ENCODE measurements at places on chromosomes 5 and 9.

DNA sequence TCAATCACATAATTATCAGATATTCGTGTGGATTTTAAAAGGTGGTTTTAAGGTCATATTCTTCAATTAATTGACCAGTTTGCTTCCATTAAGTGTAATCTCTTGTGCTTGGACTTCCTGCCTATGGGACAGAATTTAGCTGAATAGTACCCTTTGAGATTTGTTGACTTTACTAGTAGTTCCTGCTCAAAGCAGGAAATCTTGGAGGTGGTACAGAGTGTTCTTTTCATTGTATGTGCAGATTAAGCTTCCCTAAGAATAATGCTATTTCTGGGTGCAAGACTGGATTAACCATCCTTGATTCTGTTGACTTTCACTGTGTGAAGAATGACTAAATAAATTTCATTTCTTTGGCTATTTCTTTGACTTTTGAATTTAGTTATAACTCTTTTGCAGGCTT, 45.4 kb upstream of the ELL2 start:
- DNase-seq = no peak

DNA sequence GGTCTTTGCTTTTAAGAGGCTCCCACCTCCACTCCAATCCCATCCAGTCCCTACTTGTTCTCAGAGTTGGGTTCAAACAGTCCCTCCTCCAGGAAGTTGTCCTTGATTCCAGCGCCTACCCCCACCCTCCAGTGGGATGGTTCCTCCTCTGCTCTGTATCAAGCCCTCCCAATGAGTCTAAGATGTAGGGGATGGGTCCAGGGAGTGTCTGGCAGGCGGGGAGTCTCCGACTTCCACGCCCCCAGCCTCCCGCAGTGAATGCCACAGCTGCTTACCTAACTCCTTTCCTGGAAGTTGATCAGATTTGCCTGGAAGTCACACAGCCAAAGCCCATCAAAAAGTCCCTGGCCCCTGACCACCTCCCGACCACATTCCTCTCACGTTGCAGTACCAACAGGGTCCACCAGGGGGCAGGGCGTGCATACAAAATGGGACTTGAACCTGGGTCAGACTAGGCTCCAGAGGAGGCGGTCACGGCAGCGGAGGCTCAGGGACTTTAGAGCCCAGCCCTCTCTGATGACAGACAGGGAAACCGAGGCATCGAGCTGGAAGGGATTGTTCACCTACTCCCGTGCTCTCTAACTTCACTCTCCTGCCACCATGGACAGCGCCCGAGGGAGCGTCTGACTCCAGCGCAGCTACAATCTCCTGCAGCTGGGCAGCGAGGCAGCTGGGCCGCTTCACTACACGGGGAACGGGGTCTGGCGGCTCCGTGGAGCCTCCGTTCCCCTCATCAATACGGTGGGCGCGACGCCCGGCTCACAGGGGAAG, 25.0 kb upstream of the TDRD7 start:
- DNase-seq = peak; percentile 67

GRCh38 chr5:149807176-149807575, 77.1 kb downstream of the PPARGC1B start:
- no peak for DNase-seq

DNA sequence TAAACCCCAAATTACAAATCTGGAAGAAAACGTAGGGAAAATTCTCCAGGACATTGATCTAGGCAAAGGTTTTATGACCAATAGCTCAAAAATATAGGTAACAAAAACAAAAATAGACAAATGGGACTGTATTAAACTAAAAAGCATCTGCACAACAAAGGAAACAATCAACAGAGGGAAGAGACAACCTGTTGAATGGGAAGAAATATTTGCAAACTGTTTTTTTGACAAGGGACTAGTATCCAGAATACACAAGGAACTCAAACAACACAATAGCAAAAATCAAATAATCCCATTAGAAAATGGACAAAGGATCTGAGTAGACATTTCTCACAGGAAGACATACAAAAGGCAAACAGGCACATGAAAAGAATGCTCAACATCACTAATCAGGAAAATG, 386.3 kb downstream of the ENC1 start:
- DNase-seq = no peak

DNA sequence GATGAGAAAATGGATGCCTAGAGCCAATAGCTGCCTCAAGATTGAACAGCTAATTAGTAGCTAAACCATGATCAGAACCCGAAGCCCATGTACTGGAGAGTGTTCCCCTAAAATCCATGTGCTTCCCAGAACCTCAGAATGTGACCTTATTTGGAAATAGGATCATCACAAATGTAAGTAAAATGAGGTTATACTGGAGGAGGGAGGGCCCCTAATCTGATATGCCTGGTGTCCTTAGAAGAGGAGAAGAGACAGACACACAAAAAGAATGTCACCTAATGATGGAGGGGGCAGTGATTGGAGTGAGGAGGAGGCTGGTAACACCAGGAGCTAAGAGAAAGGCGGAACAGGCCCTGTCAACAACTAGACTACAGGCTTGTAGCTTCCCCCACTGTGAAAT, 41.3 kb upstream of the FBP1 start:
- DNase-seq = no peak

DNA sequence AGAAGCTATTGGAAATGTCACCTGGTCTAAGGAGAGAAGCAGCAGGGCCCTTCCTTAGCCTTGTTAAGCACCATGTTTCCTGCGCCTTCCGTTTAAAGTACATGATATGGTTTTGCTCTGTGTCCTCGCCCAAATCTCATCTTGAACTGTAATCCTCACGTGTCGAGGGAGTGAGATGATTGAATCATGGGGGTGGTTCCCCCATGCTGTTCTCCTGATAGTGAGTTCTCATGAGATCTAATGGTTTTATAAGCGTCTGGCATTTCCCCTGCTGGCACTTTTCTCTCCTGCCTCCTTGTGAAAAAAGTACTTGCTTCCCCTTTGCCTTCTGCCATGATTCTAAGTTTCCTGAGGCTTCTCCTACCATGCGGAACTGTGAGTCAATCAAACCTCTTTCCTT, 49.7 kb downstream of the PRDM6 start:
- no peak for DNase-seq

- peak; percentile 59 for DNase-seq
Measured at GRCh38 chr9:21392270-21392669, 7.1 kb upstream of the IFNA2 start.

DNA sequence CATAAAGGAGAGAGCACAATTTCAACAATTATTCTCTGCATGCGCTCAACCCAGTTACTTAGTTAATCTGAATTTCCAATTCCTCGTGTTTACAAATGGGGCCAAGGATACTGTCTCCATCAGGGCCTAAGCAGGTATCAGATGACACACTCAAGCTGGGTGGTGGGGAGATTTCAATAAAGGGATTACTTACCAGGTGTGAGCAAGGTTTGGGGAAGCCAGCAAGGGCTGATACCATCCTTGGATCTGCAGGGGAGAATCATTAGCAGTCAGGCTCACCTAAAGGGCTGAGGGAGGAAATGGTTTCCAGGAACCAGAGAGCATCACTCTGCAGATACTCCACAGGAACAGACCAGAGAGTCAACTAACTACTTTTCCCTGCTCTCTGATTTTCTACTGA, 487.1 kb downstream of the NTRK2 start:
- DNase-seq = no peak

DNA sequence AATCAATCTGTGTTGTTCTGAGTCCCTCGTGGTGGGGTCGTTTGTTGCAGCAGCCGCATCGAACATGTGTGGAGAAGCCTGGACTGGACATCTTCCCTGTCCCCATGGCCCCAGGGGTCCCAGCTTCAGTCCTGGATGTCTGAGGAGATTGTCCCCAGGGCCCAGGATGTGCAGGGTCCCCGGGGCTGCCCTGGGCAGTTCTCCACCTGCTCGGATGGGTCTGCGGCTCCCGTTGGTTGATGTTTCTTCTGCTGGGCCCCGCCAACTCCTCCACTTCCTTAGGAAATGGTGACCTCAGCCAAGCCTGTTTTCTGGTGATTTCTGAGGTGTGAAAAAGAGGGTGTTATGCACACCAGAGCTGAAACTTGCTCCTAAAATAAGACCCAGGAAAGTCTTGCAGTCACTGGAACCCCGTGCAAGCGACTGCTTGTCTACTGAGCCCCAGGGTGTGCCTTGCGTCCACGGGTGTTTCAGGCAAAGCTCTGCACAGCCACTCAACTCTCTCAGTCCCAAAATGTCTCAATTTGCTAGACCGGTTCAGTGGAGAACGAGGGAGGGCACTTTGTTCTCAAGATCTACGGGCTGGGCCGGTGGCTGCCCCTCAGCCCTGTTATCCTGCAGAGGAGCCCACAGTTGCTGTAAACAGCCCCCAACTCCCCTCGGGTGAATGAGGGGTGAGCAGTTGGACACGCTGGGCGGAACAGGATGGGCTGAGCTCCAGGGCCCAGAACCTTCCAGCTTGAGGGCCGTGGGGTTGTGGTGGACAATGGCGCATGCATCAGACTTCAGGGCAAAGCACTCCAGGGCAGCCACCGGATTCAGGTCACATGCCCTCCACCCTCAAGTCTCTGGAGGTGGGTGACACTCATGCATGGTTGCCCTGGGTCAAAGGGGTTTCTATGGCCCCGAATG, 66.7 kb upstream of the OLFM1 start:
- DNase-seq = no peak

DNA sequence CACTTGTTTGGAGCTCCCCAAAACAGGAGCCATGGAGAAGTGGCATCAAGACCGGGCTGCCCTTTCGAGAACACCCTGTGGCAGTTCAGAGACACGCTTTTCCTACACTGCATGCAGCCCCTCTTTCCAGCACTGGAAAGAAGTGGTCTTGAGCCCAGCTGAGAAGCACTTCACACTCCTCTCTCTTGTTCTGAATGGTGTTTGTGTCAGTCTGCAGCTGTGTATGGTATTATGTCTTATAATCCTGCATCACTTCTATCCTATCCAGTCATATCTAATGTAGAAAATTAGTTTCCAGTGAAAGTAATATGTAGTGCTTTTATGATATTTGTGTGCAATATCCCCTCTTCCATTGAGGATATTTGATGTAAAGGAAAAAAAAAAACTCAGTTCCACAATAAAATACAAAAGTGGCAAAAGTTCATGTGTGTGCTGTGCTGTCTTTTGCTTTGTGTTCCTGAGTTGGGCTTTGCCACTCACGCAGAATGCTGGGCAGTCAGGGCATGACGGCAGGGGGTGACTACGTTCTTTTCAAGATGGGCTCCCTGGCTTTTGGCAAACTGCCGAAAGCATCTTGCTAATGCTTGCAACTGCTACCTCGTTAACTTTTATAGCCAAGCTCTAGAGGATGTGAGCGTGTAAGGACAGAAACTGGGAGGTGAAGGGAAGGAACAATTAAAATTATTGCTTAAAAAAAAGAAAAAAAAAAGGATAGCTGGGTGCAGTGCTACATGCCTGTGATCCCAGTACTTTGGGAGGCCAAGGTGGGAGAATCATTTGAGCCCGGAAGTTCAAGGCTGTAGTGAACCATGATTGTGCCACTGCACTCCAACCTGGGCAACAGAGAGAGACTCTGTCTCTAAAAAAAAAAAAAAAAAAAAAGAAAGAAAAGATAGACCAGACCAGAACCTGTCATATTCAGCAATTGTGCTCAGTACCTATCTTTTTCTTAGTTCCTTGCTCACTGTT, 102.2 kb downstream of the MAP1B start:
- peak; percentile 44 for DNase-seq

DNA sequence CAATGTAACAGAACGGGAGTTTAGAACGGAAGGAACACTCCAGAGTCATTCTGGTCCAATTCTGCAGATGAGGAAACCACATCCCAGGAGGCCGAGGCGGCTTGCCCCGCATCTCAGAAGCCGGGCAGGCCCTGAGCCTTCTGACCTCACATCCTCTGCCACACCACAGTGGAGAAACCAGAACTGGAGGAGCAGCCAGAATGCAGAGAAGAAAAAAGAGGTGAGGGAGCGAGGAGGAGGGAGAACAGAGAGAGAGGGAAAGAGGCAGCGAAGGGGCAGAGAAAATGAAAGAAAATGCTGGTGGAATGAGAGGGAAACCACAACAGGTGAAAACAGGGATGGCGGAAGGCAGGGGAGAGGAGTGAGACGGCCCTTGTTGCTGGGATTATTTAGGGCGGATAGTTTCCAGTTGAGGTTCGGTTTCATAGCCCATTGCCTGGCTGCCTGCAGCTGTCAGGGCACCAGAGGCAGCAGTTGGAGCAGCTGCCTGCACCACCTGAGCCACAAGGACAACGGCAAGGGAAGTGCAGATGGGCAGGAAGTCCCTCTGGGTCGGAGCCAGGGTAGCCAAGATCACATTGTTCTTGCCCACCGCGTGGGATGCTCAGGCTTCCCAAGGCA, at the start of gene HMHB1:
Gene HMHB1 (plus strand): TSS at position 77 of the 621 bp plus-strand sequence.
- DNase-seq = no peak

GRCh38 chr5:68093455-68094159, 121.9 kb upstream of the PIK3R1 start:
- no peak for DNase-seq

DNA sequence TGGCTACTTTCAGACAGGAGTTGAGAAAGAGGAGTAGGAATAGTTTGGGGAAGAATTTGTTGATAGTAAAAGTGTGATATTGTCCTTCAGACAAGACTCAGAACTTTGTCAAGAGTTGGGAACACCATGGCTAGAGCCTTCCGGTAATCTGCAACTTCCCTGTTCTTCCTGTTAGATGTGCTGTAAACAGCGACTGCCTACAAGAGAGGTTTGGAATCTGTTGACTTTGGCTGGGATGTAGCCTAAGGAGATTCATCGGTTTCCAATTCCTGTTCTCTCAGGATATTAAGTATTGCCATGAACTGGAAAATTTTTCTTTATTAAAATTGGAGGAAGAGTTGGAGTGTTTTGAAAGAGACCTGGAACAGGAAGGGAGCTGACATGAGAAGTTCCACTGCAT, 43.9 kb downstream of the ARHGAP26 start:
- DNase-seq = no peak

DNA sequence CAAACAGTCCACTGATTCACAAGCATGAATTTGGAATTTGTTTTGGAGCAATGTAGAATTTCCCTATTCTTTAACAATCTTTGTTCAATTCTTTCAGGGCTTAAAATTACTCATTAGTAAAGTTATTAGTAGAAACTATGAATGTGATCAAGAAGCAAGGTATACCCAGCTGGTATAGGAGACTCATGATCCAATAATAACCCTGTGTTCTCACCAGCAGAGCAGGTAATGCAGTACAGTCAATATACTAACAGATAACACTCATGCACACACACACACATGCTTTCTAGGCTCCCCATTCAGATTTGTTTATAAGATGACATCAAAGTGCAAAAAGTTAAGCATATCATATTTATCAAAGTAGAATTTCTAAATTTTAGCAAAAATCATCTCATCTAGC, 445.2 kb downstream of the ELAVL2 start:
- DNase-seq = peak; percentile 53

- DNase-seq = no peak
Measured at GRCh38 chr5:149802809-149803552, 72.9 kb downstream of the PPARGC1B start.

GRCh38 chr9:99305820-99306811, 84.0 kb downstream of the SEC61B start:
- DNase-seq = no peak

GRCh38 chr5:112106878-112107277, 312.2 kb downstream of the EPB41L4A start:
- DNase-seq = peak; percentile 42

GRCh38 chr9:131875828-131876485, 136.1 kb upstream of the RAPGEF1 start:
- peak; percentile 82 for DNase-seq

- DNase-seq = no peak
Measured at GRCh38 chr9:25542319-25542718, 135.9 kb downstream of the TUSC1 start.

- peak; percentile 71 for DNase-seq
Measured at GRCh38 chr5:26942481-26942880, 95.9 kb downstream of the CDH9 start.

- DNase-seq = peak; percentile 10
Measured at GRCh38 chr9:108163321-108164005, 673.9 kb upstream of the KLF4 start.
